ENCODE measurements at places on chromosomes 3 and 15.

DNA sequence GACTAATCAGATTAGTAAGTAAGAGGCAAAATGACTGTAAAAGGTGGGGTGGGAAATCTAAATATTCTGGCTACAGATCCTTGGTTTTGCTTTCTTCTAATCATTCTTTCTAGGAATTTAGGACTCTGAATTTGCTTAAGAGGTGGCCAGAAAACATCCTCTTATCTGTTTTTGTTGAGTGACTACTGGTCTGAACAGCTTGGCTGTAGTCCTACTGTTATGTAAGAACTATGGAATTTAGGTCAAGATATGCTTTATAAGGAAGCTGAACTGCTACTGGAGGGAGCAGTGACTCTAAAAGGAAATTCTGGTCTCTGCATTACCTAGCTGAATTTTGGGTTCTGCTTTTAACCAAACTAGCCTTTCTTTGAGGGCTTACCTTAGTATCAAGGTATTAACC, 33.5 kb upstream of the CSPG5 start:
- DNase-seq = no peak

DNA sequence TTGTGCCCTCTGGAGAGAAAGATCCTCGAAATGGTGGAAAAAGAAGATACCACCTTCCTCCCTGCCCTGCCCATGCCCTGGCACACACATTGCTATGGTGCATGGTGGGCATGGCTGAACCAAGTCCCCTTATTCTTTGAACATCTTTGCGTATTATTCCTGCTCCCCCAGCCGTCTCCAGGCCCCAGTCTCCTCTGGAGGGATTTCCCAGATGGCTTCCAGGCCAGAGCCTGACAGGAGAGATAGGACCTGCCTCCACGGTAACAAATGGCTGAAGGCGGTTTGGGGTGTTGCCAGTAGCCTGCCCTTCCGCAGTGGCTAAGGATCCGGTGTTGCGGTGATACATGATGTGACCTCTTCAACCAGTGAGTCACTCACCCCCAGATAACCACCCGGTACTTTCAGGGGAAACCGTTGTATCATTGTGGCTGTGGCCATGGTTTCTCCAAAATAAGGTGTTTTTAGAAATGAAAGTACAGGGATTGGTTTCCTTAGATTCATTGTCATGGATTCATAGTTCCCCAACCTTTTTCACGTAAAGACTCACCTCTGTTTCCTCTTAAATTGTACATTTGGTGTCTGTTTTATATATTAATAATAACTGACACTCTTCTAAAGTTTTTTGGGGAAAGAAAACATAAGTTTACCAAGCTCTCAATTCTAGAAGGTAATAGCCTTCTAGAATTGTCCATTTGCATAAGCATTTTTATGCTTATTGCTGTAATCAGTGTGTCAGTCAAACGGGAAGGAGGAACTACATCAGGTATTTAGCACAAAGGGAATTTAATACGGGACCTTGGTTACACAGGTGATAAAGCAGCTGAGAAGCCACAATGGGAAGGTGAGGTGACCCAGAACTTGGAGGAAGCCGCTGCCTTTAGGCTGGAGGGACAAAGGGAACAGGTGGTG, 25.9 kb downstream of the SMAD3 start:
- DNase-seq = peak; percentile 95

DNA sequence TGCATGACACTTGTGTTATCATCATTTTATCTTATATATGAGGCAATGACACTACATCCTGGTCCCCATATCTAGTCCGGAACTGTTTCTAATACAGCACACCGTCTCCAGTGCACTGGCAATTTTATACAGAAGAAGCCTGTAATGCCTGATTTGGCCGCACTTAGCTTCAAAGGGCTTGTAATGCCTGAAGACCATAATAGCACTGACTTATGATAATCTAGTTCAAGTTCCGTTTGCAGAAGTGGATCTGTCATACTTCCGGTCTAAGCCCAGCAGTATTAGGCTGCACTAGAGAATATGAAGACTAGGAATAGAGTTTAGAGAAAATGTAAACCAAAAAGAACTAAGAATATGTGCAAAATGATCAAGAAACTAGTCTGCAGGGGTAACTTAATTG, 1.3 kb downstream of the BNIP2 start:
- peak; percentile 18 for DNase-seq

DNA sequence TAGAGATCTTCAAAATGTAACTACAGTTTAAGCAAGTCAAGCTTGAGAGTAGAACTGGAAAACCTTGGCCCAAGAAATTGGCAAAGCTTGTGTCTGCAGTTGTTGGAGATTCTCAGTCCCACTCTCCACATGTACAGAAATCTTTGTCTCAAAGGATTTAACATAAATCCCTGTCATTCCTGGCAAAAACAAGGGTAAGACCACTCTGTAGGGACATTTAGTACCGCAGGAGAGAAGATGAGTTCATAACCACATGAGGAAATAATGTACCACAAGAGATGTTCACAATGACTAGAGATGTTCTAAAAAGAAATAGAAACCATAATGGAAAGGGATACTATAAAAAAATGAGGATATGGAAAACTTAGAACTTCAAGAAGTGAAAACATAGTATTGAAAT, 73.7 kb downstream of the RAB7A start:
- no peak for DNase-seq

GRCh38 chr3:36874424-36874823, 70.4 kb downstream of the TRANK1 start:
- DNase-seq = no peak
